ENCODE measurements at places on chromosomes 7 and 10.
A peak's percentile ranks its signal among the peaks of the same experiment; 100 is the strongest.

GRCh38 chr7:34067005-34067778 is 161.9 kb downstream of the BMPER start:
- DNase-seq = no peak

DNA sequence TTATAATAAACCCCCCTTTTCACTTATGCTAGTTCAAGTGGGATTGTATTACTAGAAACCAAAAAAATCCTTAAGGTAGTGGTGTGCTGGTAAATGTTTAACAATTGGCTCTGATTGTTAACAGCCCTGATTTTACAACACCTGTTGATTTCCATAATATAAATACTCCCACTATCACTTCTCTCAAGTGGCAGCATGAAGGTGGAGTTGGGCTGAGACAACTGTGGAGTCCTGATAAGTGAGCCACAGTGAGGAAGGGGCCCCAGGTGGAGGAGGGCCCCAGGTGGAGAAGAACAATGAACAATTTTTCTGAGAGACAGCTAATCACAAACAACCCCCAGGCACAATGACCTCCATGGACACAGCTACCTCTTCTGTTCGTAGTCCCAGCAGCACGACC is 26.4 kb downstream of the SSMEM1 start:
- DNase-seq = no peak

DNA sequence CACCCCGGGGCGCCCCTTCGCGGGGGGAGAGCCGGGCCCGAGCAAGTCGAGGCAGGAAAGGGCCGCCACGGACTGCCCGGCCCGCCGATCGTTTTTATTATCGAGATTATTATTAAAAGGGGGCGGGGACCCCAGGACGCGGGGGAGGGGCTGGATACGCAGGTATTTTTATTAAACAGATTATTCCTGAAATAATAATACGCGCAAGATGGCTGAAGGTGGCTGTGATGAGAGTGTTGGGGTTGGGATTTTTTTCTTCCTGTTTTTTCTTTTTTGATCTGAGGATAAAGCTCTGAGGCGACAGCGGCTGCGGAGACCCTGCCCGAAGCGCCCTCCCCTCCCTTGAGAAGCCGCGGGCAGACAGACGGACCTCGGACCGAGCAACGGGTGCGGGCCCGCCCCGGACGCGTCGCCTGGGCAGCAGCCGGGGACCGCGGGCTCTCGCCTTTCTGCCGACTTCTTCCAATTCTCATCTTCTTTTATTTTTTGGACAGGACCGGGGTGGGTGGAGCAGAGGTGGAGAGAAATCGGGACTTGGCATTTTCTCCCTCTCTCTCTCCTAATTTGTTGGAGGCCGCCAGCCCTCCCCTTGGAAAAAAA is 1.4 kb upstream of the TRIM8 start:
- peak; percentile 62 for DNase-seq

GRCh38 chr10:29860166-29860565 is 199.2 kb downstream of the JCAD start:
- no peak for DNase-seq

GRCh38 chr10:24254180-24254579 is 45.2 kb downstream of the KIAA1217 start:
- DNase-seq = no peak

GRCh38 chr7:83931968-83932367 is 262.6 kb downstream of the SEMA3A start:
- no peak for DNase-seq

DNA sequence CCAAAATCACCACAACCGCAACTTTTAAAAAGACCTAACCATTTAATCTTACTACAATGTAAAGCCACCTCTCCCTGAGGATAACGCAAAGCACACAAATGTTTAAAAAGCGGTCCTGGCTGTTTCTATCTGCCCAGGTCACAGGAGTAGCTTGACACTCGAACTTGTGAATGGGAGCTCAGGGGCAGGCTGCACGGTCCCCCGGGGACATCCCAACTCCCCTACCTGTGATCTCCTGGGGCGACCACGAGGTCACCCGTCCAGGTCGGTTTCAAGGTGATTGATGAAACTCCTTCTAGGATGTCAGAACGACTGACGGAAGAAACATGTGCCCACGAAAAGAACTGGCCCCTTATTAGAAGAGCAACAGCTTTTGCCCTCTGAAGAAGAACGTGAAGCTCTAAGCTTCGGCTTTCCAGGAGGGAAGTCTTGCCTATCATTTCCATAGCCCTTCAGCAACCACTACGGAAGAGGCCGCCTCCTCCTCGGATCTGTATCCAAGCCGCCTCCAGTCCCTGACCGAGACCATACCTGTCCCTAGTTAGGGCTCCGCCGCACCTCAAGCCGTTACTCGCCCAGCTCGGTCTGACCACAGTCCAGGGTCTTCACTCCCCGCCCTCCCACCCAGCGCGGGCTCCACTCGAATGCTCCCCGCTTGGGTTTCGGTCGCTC is 459 bp downstream of the CYCS start:
- DNase-seq = peak; percentile 20

GRCh38 chr10:5400468-5401240 is 4.0 kb downstream of the TUBAL3 start:
- no peak for DNase-seq

GRCh38 chr10:110430340-110431273 is 67.1 kb upstream of the DUSP5 start:
- DNase-seq = no peak

- no peak for DNase-seq
Measured at GRCh38 chr7:106166651-106167342, 54.7 kb upstream of the SYPL1 start.

- DNase-seq = no peak
Measured at GRCh38 chr10:89475125-89475524, 60.3 kb downstream of the SLC16A12 start.

DNA sequence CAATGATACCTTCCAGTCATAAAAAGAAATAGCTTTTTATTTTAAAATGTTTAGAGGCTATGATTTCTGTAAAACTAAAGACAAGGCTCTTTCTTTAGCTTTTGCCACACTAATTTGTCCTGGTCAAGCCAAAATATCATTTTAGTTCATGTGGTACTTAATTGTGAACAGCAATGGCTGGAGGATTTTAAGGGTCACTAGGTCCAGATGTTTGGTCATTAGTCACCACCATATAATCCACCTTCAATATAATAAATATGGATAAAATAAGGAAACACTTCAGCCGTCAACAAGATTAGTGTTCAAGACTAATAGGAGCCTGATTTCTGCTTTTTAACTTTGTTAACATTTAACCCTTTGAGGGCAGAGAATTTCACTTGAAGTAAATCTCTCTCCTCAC is 50.0 kb upstream of the HGF start:
- no peak for DNase-seq

GRCh38 chr10:32979041-32979440 is 21.0 kb upstream of the ITGB1 start:
- DNase-seq = no peak

DNA sequence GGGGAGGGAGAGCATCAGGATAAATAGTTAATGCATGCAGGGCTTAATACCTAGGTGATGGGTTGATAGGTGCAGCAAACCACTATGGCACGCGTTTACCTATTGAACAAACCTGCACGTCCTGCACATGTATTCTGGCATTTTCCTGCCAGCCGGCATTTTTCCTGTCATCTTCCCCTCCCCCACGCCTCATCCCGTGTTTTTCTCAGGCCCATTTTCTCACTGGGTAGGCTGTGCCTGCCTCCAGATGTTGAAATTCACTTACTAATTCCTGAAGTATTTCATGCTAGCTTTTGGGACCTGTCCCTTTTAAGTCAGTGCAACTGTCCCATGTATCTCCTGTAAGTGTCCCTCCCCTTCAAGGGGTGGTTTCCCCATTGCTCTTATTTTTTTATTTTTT is 220.3 kb upstream of the NPY start:
- DNase-seq = no peak

DNA sequence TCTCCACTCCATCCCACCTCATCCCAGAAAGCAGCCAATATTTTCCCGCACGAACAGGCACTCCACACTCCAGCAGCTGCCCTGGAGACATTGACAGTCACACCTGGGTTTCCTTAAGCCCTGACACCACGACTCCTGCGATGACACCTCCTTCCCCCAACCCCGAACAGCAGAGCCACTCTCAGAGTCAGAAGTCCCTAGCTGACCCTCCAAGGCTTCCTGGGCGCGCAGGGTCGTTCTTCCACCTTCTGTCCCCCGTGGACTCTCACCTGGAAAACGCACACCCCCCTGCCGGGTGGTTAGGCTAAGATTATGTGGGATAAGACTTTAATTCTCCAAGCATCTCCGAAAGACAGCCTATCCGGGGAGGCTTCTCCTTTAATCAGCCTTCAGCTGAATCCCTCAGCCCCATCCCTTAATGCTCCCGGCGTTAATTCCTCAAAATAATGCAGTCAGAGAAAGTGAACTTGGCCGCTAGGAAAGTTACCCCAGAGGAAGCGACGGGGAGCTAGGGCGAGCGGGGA is 1.1 kb downstream of the DENND11 start:
- DNase-seq = peak; percentile 34

DNA sequence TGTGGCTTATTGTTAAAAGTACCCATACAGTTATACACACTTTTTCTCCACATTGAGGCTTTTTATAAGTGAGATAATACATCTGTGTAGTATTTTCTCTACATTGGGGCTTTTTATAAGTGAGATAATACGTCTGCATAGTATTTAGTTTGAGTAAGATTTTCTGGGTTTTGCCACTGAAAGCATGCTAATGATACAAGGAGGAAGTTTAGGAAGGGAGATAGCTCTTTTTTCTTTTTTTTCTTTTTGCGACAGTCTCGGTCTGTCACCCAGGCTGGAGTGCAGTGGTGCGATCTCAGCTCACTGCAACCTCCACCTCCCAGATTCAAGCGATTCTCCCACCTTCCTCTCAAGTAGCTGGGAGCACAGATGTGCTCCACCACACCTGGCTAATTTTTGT is 13.3 kb downstream of the FAM107B start:
- no peak for DNase-seq

DNA sequence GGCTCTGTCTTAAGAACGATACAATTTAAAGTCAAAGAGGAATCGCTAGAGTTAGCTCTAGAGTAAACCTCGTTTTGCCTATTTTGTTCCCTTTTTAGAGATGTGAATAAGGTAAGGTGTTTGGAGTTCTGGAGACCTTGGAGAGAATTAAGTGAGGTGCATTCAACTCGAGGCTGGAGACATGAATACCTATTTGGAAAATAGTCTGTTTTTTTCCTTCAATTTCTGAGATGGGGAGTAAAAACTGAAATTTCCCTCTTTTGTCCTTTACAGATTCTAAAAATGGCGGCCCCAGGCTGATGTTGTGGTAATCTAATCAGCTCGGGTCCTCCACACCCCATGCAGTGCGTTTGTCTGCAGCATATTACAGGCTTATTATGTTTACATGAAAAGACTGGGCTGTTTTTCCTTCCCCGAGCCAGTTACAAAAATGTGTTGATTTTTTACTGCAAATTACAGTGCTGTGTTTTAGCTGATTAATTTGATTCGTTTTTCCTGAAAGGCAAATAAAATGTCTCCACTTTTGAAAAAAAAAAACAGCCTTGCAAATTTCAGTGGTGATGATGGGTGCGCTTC is 1.5 kb downstream of the KMT2E start:
- peak; percentile 19 for DNase-seq

- DNase-seq = no peak
Measured at GRCh38 chr7:17099083-17099973, 199.1 kb upstream of the AHR start.

- no peak for DNase-seq
Measured at GRCh38 chr7:22223807-22224206, 133.1 kb downstream of the RAPGEF5 start.

- DNase-seq = no peak
Measured at GRCh38 chr10:132476146-132477065, 61.2 kb upstream of the INPP5A start.

DNA sequence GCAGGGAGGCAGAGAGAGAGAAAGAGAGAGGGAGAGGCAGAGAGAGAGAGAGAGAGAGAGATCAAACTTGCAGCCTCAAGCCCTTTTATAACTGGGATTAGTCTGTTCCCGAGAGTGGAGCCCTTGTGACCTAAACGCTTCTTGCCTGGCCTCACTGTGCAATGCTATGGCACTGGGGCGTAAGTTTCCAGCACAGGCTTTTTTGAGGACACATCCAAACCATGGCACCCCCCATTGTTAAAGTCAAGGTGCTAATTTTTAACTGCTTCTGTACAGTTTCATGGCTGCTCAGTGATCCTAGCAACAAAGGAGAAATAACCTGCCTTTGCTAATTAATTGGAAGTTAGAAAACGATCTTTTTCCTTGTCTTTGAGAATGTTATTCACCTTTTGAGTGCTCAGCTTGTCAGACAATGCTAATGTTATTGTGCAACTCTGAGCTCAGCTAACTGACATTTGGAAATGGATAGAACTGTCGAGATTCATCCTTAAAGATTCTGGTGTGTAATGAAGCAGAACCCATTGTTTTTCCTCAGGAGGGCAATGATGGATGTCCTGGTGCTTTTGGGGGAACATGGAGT is 268.4 kb downstream of the GLRX3 start:
- no peak for DNase-seq

GRCh38 chr7:6117533-6117932 is 86.4 kb downstream of the ANKRD61 start:
- no peak for DNase-seq

GRCh38 chr10:48257407-48257961 is 17.0 kb downstream of the FRMPD2 start:
- DNase-seq = no peak

DNA sequence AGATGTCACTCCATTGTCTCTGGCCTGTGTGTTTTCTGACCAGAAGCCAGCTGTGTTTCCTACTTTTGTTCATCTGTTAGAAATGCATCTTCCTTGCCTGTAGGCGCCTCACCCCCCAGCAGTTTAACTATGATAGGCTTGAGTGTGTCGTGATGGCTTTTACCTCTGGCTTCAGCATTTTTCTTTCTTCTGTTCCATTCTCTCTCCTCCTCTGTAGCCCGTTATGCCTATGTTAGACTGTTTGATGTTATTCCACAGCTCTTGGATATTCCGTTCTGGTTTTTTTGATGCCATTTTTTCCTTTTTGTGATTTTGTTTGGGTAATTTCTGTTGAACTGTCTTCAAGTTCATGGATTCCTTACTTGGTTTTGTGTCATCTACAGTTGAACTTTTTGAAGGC is 17.9 kb downstream of the MMP21 start:
- no peak for DNase-seq

DNA sequence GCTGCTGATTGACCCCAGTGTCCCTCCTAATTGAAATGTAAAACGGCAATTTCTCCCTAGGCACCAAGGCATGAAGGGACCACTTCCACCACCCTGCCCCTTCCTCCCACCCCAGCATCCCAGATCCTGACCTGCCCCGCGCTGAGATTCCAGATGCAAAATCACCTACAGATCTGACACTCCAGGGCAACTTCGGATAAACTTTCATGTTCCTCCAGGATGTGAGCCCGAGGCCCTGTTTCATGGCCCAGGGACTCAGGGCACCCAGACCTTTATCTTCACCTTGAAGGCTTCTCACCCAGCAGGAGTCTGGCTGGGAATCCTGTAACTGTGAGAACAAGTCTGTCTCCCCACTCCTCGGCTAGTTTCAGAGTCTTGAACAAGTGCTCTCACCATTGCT is 361.8 kb downstream of the PLXNA4 start:
- DNase-seq = no peak

DNA sequence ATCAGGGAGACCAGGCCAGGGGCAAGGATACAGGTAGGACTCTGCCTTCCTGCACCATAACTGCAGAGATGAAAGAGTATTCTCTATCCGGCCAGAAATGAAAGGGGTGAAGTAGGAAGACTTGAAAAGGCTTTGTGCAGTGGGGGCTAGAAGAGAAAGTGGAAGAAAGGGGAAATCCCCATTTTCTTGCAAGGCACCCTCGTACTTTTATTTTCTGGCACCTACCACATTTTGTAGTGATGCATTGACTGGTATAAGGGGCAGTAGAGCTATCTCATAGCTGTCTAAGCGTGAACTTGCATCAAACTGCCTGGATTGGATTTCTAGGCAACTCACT is 752 bp upstream of the CAMK2G start:
- peak; percentile 16 for DNase-seq

- DNase-seq = no peak
Measured at GRCh38 chr10:46264336-46264735, 22.5 kb upstream of the ANTXRL start.
